ENCODE measurements at places on chromosomes 5 and 9. TPM values are rescaled to one million over a fixed set of nuclear protein-coding genes. Genes with fewer than 3 reads are reported as not detected.
A peak's percentile ranks its signal among the peaks of the same experiment; 100 is the strongest.

GRCh38 chr5:9766581-9766980 lies 136.4 kb upstream of the TAS2R1 start:
- DNase-seq: no peak

DNA sequence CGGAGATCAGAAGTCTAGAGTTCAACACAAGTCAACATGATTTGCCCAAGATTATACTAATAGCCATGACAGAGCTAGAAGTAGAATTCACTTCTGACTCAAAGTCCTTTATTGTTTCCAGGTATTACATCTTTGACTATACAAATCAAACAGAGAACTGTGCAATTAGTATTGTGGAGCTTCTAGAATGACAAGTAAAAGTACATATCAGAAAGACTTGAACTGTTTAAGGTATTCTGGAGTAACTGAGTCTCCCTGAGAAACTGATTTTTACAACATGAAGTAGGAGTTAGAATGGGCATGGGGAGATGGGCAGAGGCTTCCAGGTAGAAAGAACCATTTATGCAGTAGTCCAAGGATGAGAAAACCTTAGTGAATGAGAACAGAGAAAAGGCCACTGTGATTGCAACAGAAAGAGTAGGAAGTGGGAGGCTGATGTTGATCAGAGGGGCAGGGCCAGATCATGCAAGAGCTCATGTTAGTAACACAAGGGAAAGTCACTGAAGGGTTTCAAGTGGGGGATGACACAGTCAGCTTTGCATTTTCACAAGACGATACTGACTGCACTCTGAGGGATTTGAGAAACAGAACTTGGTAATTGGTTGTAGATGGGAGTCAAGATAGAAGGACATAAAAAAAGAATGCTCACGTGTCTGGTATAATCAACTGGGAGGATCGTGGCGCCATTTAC lies 280.7 kb downstream of the RFX3 start:
- DNase-seq: no peak

DNA sequence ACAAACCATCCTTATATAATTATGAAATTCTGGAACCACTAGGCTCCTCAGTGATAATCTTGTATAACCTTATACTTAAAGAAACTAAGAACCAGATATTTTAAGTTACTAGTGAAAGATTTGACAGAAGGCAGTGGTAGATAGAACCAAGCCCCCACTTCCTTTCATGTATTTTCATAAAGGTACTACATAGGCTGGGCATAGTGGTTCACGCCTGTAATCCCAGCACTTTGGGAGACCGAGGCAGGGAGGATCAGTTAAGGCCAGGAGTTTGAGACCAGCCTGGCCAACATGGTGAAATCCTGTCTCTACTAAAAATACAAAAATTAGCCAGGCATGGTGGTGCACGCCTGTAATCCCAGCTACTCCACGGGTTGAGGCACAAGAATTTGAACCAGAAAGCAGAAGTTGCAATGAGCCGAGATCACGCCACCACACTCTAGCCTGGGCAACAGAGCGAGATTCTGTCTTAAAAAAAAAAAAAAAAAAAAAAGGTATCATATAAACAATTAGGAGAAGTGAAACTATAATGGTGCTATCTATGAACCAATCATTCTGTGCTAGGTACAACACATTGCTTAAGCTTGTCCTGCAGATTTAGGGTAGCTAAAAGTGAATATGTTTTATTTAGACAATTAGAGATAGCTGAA lies 27.9 kb upstream of the DTWD2 start:
- no peak for DNase-seq

The OMD gene
- not detected for total RNA-seq

- DNase-seq: no peak
Observed at GRCh38 chr5:175772747-175773533, 98.4 kb upstream of the CPLX2 start.

The ADAMTS19 gene
- total RNA-seq: not detected

DNA sequence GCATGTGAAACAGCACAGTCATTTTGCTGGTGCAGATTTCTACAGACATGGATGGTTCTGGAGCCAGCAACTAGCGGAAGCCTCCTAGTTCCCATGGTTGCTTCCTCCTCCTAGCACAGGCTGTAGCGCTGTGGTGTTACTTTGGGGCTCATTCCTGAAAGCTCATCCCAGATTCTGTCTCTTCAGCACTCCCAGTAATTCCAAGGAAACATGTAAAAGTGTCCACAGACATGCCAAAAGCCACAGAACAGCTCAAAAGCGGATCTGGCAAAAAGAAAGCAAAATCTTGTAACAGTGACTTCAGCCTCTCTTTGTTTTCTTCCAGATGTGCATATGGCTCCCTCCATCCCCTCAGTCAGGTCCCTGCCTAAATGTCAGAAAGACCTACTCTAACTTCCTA lies 144.1 kb downstream of the CEP120 start:
- DNase-seq: no peak

DNA sequence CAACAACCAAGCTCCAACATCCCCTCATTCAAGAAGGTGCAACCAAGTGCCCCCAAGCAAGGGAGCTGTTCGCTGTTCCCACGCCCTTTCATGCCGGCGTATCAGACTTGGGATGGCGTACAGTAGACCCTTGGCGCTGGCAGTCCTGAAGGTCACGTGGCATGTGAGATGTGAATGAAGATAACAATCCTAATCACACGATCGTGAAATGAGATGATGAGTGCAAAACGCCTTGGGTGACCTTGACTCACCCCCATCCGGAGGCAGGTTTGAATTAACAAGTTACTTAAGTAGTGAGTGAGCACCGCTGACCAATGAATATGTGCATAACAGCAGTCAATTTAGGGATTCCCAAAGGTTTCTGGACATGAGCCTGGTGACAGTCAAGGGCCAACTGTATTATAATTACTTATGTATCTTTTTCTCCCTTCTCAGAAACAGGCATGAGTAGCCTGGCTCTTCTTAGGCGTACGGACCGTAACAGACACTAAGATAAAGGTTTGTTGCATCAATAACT lies 150.2 kb downstream of the TTLL11 start:
- DNase-seq: no peak

DNA sequence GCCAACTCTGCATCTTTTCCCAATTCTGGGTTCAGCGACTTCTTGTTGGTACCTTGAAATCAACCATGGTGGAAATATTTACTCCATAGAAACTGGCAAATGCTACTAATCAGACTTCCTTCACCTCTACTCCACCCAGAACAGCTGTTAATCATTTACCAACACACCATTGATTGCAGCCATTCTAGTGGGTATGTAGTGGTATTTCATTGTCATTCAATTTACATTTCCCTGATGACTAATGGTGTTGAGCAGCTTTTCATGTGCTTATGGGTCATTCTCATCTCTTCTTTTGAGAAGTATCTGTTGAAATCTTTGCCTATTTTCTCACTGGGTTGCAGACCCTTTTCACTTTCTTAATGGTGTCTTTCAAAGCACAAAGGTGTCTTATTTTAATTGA lies 122.4 kb upstream of the MSX2 start:
- no peak for DNase-seq

The PROB1 gene
- 4.1 TPM for total RNA-seq

- DNase-seq: no peak
Observed at GRCh38 chr5:125517973-125518550, 771.6 kb upstream of the ZNF608 start.

DNA sequence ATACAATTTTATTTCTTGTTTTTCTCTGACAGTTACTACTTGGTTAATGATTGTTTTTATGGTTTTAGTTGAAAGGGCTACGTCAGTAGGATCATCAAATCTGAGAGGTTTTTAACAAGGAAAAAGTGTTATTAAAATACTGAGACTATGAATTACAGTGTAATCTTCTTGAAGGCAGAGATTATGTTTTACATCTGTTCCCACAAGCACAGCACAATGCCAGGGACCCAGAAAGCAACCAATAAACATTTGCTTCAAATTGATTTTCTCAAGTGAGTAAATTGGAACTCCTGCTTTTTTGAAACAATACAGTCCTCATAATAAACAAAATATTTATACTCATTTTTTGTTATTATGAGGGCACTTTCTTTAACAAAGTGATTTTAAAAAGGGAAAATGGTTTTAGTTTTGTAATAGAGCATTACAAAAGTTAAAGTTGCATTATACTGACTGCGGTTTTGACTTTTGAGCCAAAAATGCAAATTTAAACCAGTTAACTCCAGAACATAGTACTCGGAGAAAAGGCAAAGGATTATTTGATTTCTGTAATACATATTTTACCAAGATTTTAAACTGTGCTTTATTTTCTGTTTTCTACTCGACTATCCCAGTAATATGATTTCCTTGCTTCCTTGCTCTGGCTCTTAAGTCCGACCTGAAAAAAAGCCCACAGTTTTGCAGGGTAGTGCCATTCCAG lies 176.9 kb downstream of the GDNF start:
- DNase-seq: no peak

DNA sequence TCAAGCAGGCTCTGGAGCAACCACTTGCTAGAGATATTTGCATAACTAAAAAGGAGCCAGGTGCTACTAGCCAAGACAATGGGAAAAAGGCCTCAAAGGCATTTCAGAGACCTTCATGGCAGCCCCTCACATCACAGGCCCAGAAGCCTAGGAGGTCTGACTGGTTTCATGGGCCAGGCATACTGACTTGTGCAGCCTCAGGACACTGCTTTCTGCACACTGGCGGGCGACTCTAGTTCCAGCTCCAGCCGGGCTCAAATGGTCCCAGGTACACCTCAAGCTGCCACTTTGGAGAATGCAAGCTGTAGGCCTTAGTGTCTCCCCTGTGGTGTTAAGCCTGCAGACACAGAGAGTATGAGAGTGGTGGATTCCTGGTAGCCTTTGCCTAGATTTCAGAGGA lies 27.1 kb downstream of the COX7C start:
- no peak for DNase-seq

- no peak for DNase-seq
Observed at GRCh38 chr5:2658881-2659470, 92.5 kb downstream of the IRX2 start.

The PCDHAC2 gene
- not detected for total RNA-seq

The SPOCK1 gene
- total RNA-seq: not detected

DNA sequence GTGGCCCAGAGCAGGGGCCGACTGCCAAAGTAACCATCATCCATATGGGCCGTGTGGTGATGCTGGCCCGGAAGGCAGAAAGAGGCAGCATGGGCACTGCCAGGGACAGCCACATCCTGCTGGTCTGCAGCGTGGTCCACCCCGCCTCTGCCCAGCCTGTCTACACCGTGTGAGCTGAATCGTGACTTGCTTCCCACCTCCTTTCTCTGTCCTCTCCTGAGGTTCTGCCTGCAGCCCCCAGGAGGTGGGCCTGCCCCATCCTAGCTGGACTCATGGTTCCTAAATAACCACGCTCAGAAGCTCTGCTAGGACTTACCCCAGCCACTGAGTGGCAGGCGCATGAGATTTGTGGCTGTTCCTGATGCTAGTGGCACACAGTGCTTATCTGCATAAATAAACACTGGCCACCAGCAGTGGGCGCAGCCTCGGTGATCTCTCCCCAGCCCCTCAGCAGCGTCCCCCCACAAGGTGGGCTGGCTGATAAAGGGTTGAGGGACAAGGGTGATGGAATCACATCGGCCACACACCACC lies 22.6 kb upstream of the SUSD3 start:
- DNase-seq: no peak

DNA sequence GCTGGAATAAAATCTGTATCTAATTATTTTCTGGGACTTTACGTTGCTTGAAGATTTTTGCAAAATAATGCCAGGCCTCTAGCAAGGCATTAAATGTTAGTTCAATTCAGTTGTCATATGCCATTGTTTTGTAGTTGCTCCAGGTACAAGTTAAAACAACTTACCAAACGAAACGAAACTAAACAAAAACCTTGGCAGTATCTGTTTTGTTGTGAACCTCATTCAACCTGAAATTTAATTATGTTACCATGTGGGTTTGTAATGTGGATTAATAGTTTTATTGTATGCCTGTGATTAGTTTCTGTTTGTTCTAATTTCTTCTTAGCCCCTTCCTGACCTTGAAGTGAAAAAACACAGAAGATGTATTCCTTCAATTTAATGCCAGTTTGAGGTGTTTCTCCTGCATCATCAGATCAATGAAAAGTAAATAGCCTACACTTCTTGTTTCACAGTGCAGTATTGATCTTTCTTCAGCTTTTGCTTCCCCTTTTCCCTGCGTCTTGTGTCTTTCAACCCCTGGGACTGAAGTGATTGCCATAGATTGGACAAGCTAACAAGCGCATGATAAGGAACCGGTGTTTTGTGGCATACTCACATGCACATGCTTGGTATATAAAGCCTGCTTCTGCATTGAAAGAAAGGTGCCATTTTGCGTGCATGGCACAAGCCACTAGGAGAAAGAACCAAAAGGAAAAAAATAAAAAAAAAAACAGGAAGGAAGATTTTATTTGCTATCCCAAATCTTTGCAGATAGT lies 699.0 kb upstream of the ARRDC3 start:
- DNase-seq: no peak

The TAF11L10 gene
- not detected for total RNA-seq

GRCh38 chr9:100555471-100555870 lies 22.4 kb upstream of the CAVIN4 start:
- no peak for DNase-seq

DNA sequence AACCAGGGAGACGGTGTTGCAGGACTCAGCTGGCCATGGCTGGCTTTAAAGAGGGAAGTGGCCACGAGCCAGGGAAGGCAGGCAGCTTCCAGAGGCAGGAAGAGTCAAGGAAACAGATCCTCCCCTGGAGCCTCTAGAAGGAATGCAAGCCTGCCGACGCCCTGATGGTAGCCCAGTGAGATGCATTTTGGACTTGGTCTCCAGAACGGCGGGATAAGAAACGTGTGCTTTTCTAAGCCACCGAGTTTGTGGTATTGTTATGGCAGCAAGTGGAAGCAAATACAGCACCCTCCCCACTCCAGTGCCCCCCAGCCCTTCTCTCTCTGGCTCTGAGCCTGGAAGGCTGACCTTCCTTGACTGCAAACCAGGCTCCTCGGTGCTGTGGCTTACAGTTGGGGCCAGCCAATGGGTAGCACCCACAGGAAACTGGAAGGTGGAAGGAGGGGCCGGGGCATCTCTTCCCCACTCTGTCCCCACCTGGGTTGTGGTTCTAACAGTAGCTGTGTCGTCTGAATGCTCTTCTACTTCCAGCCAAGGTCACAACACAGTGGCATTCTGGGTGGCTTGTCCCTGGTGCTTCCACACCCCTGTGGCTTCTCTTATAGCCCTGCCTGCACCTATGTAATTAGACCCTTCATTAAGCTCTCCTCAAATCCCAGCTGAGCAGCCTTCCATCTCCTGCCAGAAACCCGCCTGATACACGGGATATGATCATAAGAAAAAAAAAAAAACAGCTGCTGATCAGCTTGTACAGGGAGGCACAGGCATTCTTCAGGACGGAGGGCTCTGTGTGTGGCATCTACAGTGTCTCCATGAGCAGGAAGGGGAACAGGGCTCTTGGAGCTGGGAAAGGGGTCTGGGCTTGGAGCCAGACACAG lies 29.9 kb upstream of the UNC5A start:
- DNase-seq: peak; percentile 2

GRCh38 chr5:149596712-149597111 lies 15.4 kb downstream of the ARHGEF37 start:
- no peak for DNase-seq

GRCh38 chr5:158121678-158122077 lies 262.7 kb upstream of the CLINT1 start:
- DNase-seq: no peak

- DNase-seq: no peak
Observed at GRCh38 chr9:137545123-137545522, 5.1 kb downstream of the PNPLA7 start.

GRCh38 chr9:108687006-108687987 lies 168.5 kb downstream of the ACTL7B start:
- DNase-seq: no peak
